ENCODE measurements at places on chromosomes 1 and 21.

DNA sequence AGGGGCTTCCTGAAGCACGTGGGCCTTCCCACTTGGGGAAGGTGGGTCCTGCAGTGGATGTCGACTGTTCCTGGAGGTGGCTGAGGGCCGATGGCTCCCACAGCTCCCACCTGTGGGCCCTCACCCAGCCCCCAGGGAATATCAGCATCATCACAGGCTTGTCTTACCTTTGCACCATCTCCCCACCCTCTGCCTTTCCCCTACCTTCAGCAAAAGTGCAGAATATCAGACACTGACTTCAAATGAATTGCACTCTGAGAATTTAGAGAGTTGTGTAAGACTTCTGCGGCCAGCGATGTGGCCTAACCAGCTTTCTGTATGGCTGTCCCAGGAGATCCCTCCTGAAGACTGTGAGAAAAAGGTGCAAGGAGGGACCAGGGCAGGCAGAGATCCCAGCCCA is 105.4 kb downstream of the PRDM2 start:
- no peak for DNase-seq

DNA sequence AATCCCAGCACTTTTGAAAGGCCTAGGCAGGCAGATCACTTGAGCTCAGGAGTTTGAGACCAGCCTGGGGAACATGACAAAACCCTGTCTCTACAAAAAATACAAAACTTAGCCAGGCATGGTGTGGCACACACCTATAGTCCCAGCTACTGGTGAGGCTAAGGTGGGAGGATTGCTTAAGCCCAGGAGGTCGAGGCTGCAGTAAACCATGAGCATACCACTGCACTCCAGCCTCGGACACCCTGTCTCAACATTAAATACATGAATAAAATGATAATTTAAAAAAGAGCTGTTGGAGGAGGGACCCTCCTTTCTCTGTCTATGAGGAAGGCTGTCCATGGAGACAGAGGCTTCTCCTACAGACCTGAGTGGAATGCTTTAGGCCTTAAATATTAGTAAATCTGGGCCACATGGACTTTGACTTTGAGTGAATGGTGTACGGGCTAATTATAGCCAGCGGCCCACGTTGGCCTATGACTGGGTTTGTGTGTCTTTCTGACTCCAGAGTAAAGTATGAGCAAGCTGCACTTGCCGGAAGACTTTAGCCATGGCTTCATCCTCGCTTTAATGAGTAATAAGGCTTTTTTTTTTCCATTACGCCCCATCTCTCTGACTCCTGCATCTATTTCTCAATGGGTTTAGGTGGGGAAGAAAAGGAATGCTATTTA is 21.3 kb downstream of the RAB3B start:
- DNase-seq = no peak

DNA sequence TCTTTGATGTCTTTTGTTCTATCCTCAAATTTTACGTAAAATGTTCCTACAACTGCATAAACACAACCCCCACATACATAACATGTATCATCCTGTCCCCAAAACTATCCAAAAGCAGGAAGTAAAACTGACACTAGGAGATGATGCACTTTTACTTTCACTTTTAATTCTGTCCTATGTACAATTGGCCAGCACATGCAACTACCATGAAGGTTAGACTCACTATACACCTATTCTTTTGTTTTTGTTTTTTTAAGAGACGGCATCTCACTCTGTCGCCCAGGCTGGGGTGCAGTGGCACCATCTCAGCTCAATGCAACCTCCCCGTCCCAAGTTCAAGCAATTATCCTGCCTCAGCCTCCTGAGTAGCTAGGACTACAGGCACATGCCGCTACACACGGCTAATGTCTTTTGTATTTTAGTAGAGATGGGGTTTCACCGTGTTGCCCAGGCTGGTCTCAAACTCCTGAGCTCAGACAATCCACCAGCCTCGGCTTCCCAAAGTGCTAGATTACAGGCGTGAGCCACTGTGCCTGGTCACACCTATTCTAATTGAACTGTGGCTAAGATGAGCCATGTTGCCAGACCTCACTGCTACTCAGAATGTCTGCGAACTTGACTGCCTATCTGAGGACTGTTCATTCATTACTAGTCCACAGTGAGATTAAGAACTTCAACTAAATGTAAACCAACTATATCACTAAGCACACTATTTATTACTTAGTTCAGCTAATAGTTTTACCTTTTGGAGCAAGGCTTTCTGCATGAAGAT is 48.0 kb downstream of the TOR3A start:
- DNase-seq = peak; percentile 5

- no peak for DNase-seq
Observed at GRCh38 chr1:236457775-236458174, 63.7 kb downstream of the EDARADD start.

- DNase-seq = no peak
Observed at GRCh38 chr1:205256951-205257625, 29.3 kb downstream of the TMCC2 start.

DNA sequence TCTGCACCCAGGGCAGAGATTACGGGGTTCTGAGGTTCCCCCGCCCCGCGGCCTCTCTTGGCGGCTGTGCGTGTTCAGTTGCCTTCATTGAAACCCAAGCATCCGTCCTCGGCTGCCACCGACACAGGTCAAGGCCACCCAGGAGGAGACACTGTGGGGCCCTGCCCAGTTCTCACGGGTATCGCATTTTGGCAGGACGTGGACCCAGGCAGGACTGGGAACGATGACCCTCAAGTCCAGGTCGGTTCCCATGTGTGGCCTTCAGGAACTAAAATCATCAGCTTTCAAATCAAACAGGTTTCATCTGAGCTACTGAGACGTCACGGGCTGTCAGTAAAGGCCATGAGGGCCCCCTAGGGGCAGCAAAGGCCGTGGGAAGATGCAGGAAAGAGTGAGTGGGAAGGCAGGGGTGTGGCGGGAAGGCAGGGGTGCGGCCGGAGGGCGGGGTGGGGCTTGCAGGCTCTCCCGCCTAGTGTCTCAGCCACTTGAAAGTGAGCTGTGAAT is 7.0 kb upstream of the C1orf174 start:
- DNase-seq = no peak

- no peak for DNase-seq
Observed at GRCh38 chr1:56074007-56074651, 505.2 kb downstream of the PLPP3 start.

DNA sequence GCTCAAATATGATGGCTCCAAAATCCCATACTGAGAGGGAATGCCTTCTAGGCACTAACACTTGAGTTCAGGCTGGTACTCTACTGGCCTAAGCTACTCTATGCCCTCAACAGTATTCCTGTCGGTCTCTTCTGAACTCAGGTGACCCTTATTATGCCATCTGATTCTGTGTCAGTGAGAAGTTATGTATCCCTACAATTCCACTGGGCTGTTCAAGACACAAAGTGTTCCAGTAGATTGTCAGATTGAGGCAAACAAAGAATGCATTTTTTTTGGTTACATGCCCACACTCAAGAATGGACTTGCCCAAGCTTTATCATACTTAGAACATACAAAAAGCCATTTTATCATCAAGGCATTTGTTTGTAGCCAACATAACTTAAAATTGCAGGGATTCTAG is 553.8 kb upstream of the PRMT6 start:
- no peak for DNase-seq

DNA sequence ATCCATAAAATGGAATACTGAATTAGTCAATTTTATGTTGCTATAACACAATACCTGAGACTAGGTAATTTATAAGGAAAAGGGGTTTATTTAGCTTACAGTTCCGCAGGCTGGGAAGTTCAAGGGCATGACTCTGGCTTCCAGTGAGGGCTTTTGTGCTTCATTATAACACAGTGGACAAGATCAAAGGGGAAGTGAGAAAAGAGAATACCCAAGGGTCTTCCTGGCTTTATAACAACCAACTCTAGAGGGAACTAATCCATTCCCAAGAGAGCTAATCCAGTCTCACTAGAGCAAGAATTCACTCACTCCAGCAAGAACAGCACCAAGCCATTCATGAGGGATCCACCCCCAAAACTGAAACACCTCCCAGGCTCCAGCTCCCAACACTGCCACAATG is 3.1 kb downstream of the KIFAP3 start:
- no peak for DNase-seq

DNA sequence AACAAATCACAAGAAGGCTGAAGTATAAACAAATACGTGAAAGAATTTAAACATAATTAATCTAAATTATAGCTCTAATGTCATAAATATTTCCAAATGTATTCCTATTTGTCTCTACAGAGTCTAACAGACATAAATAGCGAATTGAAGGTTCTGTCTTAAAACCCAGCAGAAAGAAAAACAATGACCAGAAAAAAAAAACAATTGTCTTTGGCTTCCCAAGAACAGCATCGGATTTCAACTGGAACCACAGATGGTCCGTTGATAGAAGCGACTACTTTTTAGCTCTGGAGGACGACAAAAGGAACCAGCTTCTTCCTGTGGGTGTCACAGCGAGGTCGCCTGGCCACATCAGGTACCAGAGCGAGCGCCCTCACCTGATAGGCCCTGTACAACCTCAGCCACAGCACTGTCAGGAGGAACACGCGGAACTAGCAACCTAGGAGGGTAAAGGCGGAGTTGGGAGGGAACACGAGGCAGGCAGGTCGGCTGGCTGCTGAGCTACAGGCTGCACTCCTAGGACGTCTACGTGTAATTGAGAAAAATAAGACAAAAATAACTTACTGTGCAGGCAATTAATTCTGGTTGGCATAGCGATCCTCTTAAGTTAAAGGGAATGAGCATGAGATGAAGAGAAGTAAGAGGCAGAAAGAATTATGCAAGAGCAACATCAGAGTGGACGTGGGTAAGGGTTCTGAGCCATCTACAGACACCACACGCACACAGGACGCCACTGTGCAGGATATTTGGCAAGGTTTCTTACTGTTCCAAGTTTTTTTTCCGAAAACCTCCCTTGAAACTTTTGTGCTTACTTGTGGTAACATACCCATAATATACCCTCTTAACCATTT is 16.7 kb upstream of the PRDM15 start:
- peak; percentile 28 for DNase-seq

DNA sequence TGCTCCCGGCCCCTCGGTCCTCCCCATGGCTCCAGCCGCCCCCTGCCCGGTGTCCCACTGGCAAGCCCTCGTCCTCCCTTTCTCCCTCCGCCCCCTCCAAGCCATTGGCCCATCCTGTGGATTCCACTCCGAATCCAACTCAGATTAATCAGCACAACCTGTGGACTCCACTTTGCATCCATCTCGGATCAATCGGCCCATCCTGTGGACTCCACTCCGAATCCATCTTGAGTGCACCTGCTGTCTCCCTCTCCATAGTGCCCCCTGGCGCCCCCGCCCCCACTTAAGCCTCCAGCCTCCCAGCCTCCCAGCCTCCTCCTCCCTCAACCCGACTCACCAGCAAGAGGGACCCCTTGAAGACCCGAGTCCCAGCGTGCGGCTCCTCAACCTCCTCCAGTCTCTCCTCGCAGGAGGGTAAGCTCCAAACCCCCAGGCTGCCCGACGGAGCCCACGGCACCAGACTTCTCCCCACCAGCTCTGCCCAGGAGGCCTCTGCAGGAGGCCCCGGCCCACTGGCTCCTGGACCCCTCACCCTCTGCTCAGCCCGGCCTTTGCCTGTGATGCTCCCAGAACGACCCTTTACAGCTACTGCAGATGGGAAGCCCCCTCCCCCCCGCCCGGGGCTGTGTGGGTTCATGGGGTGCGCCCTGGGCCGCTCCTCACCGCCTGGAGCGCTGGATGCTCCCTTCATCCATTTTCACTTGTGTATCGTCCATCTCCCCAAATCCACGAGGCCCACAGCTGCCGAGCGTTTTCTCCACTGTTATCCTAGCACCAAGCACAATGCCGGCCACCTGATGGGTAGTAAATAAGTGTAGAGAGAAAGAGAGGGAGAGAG is 40.6 kb upstream of the TSPEAR start:
- no peak for DNase-seq

DNA sequence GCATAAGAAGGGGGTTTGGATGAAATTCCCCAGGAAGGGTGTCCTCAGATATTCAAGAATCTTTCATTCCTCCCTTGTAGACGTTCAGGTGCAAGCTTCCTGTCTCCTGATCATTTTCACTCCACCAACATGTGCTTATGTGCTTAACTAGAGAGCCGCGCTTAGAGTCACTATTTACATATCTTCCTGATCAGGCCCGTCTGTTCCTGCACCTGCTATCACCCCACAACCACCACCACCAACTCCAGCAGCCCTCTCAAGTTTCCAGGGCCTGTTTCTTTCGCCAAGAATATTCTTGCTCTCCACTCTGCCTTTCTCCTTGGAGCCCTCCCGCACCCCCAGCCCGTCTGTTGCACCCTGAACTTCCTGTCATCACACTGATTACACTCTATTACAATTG is 113.4 kb downstream of the SPSB1 start:
- DNase-seq = no peak

GRCh38 chr1:173476665-173477285 is 360 bp upstream of the PRDX6 start:
- DNase-seq = peak; percentile 83

DNA sequence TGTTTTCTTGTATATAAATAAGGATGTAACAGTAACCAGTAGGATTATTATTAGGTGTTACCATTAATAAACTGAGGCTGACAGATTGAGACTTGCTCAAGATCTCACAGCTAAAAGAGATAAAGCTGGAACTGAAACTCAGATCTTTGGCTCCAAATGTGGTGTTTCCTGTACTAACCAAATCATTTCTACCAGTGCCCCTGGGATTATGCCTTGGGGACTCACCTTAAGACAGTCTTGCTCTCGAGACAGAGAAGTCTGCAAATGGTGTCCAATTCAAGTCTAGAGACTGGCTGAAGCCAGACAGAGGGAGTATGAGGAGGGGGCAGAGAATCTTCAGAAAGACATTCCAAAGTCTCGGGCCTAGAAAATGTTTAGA is 593 bp upstream of the CD53 start:
- DNase-seq = no peak

GRCh38 chr1:78004719-78005447 is at the start of gene DNAJB4:
DNAJB4 (plus strand) TSS chr1:78004939; CDS start chr1:78005111, 172 bp downstream.
- peak; percentile 45 for DNase-seq

DNA sequence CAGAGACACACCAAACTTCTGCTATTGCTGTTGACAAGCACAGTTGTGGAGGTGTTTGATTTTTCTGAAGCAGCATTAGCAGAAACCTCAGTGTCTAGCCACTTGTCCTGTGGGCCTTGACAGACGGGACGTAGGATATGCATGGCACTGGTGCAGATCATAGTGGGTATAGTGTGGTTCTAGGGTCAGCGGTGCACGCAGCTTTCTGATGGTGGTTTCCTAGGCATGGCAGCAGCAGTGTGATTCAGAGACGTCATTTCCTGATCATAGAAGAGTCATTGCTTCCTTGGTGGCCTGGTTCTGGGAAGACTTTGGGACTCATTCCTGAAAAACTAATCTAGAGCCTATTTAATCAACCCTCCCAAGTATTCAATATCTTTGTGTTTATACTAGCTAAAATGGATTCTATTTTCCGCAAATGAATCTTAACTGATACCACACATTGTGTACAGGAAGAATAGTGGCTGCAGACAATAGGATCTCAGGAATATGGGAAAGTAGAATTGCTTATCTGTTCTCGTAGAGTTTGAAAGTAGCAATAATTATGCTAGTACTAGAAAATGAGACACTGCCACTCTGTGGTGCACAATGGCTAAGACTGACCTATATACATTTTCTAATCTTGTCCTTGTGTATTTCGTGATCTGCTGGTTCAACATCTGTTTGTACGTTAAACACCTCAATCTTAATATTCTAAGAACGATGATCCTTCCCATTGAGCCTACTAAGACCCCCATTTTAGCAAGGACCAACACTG is 2.8 kb upstream of the USP1 start:
- no peak for DNase-seq

GRCh38 chr1:182170891-182171461 is 109.5 kb upstream of the ZNF648 start:
- no peak for DNase-seq

Data from stimulated activated naive CD4-positive, alpha-beta T cell treated with Interleukin-2 at 50 U/mL for 16 hours (primary cell).